ENCODE measurements at places on chromosomes 16 and 17. TPM values are rescaled to one million over a fixed set of nuclear protein-coding genes. Genes with fewer than 3 reads are reported as not detected.
A peak's percentile ranks its signal among the peaks of the same experiment; 100 is the strongest.

Gene CHAD
- not detected for total RNA-seq

DNA sequence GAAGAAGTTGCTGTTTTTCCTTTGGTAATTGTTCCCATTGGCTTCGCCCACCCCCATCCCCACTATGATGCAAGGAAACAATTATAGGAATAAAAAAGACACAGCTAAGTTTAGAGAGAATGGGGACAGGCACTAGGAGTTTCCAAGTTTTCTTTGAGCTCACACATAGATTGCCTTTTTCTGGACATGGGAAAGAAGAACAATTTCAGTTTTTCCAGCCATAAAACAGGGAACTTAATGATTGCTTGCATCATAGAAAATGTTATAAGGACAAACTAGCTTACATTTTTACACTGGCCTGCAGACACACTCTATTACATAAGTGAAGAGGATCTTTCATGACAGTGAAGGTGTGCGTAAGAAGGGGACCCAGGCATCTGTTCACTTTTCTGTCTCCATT, 142.3 kb upstream of the ZFHX3 start:
- no peak for DNase-seq

GRCh38 chr17:6092182-6092902, 22.2 kb downstream of the WSCD1 start:
- DNase-seq, result no peak

DNA sequence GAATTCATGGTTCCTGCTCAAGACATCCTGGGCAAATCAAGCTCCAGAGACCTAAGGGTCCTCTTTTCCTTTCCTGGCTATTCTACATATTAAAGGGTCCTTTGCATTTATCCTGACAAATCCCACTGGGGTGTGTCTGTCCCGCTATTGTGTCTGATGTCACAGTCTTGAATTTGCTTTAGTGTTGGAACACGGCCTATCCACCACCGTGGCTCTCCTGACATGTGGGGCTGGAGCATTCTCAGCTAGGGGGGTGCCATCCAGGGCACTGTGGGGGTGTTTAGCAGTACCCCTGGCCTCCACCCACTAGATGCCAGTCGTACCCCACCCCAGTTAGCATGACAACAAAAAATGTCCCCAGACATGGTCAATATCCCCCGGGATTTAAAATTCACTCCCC, 92.9 kb downstream of the IRF8 start:
- DNase-seq, result no peak

Gene CES1
- not detected for total RNA-seq

- DNase-seq, result no peak
These were observed 30.1 kb downstream of the C17orf100 start for GRCh38 chr17:6681671-6682070.

GRCh38 chr17:19250421-19251173, 13.4 kb downstream of the EPN2 start:
- DNase-seq, result no peak

GRCh38 chr17:16873174-16874035, 98.5 kb downstream of the TNFRSF13B start:
- DNase-seq, result peak; percentile 75

DNA sequence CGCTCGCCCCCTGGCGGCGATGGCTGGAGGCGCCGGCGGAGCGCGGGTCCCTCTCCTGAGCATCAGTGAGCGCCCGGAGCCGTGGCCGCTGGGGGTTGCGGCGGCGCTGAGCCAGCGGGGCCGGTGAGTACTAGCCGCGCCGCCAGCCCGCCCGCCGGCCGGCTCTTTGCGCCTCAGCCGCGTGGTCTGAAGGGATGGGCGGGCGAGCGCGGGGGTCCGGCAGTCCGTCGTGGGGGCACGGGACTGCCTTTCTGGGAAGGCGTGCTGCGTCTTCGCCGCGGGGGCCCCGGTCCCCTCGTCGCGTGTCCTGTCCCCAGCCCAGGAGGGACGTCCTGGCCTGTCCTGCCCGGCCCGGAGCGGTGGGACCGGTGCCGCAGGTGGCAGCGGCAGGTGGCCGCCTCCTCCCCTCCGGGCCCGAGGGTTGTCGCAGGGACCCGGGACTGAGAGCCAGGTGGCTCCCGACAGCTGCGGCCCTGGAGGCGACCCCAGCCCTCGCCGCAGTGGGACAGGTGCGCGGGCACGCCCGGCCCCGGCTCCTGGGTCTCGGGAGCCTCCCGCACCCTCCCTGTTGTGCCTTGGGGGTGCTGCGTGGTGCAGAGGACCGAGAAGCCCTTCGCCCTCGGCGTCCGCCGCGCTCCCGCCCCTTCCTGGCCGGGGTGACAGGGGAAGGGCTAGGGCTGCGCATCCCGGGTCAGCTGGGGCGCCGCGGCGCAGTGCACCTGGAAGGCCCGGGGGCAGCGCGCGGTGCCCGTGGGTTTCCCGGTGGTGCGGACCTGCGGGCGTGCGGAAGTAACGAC, at the start of gene SPECC1:
Gene SPECC1 (plus strand): TSS at position 58 of the 797 bp plus-strand sequence. CDS start 87,293 bp downstream, outside the sequence.
- peak; percentile 97 for DNase-seq

DNA sequence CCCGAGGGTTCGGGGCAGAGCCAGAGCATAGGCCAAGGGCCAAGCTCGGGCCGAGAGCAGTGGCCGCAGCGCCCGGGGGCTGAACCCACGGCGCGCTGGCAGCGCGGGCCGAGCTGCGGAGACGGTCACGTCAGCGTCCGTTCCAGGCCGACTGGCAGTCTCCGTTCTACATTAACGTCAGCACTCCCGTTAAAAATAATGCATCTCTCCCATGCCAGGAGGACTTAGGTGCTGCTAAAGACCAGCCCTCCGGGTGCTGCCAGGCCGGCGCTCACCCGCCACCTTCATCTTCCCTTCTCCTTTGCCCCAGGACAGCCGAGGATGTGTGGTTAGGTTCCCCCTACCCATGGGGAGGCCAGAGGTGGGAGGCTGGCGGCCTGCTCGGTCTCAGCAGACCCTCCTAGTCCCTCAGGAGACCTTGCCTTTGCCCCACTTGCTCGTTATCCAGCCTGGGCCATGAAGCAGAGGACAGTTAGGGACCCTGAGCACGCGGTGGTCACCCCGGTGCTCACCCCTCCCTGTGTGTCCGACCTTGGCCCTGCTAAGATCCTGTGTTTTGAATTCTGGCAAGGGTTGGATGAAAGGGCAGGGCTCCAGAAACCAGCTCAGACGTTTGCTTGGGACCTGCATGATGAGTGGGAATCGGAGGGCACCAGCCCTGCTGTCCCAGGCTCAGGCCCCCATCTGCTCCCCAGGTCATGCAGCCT, 572 bp downstream of the MPG start:
- DNase-seq, result no peak

Gene GRAPL
- 6.4 TPM for total RNA-seq

All from activated CD4-positive, alpha-beta T cell treated with anti-CD3 and anti-CD28 coated beads, Interleukin-2, amount 10 ng/mL, durations not matched to agents 24 days and 14 days (primary cell).